NCI-H146 (cell line): ENCODE measurements at places on chromosomes 2 and 18.

- no peak for DNase-seq
Measured at GRCh38 chr2:135457279-135457678, 73.7 kb downstream of the ZRANB3 start.

- no peak for DNase-seq
Measured at GRCh38 chr2:45723857-45724256, 72.4 kb downstream of the PRKCE start.

GRCh38 chr18:5746844-5747243 is 148.5 kb downstream of the TMEM200C start:
- peak; percentile 21 for DNase-seq

DNA sequence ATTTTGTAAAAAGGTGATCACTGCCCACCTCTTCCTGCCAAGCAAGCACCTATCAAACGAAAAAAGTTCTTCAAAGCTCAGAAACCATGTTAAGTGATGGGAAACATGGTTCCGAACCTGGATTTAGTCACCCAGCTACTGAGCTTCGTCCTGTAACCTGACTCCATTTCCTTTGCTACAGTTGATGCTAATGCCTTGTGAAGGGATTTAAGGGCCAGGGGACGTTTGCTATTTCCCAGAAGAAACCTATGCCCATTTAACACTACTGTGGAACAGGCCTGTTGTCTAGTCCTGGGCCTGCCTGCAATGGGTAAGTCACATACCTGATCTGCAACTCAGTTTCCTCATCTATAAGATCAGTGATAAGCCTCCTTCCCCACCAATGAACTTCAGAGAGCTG is 14.8 kb downstream of the SERPINE2 start:
- DNase-seq: no peak

DNA sequence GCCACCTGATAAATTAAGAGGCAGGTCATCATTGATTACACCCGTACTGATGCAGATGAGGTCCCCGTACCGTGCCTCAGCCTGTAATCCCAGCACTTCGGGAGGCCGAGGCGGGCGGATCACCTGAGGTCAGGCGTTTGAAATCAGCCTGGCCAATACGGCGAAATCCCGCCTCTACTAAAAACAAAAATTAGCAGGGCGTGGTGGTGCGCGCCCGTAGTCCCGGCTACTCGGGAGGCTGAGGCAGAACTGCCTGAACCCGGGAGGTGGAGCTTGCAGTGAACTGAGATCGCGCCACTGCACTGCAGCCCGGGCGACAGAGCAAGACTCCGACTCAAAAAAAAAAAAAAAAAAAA is 683 bp upstream of the ENOSF1 start:
- peak; percentile 79 for DNase-seq
